ENCODE measurements at places on chromosomes 7 and 10. TPM values are rescaled to one million over a fixed set of nuclear protein-coding genes. Genes with fewer than 3 reads are reported as not detected.

CPA2 gene
- not detected for total RNA-seq

CAV2 gene
- total RNA-seq = not detected

DNA sequence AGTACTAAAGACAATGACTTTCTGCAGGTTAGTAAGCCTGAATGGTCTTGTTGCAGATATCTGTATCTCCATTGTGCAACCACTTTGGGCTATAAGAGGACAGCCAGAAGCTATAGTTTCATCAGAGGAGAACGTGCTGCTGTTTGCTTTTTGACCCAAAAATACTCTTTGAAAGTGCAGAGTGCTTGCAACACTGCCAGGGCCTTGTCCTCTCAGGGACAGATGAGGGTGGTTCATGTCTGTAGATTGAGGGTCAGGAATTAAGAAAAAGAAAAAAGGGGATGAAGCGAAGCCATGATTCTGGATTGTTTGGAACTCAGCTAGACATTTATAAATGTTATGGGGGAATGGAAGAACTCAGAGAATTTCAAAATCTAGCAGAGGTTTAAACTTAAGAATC, 212.5 kb downstream of the SEC23IP start:
- no peak overlapping the region for H3K4me3 ChIP-seq
- H3K27ac ChIP-seq = no peak overlapping the region
- H3K27me3 ChIP-seq = peaks cover 10% of the 10 kb centered on the region
- H3K4me1 ChIP-seq = no peaks in the 10 kb centered on the region
- H3K36me3 ChIP-seq = no peaks in the 10 kb centered on the region

GRCh38 chr10:14309593-14309992, 21.1 kb downstream of the FRMD4A start:
- DNase-seq = no peak
- no peak overlapping the region for H3K4me3 ChIP-seq
- peaks cover 5% of the 10 kb centered on the region for H3K27me3 ChIP-seq
- H3K4me1 ChIP-seq = no peaks in the 10 kb centered on the region
- H3K36me3 ChIP-seq = no peaks in the 10 kb centered on the region

- no peak for DNase-seq
- H3K27me3 ChIP-seq = no peaks in the 10 kb centered on the region
- no peak overlapping the region for H3K4me3 ChIP-seq
- no peak overlapping the region for H3K27ac ChIP-seq
- H3K36me3 ChIP-seq = no peaks in the 10 kb centered on the region
Observed at GRCh38 chr7:123864012-123864411, 19.0 kb downstream of the HYAL4 start.

GRCh38 chr7:83655951-83656556, 7.1 kb upstream of the SEMA3E start:
- peaks cover 2% of the 10 kb centered on the region for H3K27me3 ChIP-seq
- no peaks in the 10 kb centered on the region for H3K4me1 ChIP-seq
- DNase-seq = no peak
- H3K27ac ChIP-seq = no peak overlapping the region
- no peaks in the 10 kb centered on the region for H3K36me3 ChIP-seq

Measured in activated T-helper 1 cell treated with anti-CD3 and anti-CD28 coated beads, Interleukin-12 subunit alpha, Interleukin-12 subunit beta, Interleukin-2, Interleukin-4 antibody, amounts not matched to agents 30 ng/mL and 10 ng/mL and 1 ng/mL, durations not matched to agents 14 hours and 24 hours and 36 hours (primary cell).